ENCODE measurements at places on chromosomes 3 and 15.

- peak; percentile 66 for DNase-seq
These were observed 13.1 kb downstream of the FBXL22 start for GRCh38 chr15:63610209-63610841.

- DNase-seq: no peak
These were observed 16.5 kb upstream of the RGMA start for GRCh38 chr15:93105485-93105884.

DNA sequence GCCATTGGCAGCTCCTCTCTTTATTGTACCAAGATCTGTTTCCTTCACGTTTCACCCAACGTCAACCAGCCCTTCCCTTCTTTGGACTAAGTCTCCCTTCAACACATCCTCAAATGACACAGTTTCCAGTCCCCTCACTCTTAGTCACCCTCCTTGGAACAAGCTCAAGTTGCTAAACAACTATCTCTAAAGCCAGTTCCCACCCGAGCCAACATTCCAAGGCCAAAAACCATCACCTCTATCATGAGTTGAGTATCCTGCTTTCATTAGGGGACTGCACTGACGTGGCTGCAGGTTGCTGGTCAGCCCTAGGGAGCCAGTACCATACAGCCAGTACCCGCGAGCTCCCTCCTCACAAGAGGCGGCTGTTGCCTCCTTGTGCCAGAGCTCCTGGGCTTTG, 73.8 kb downstream of the LIPC start:
- DNase-seq: no peak

- DNase-seq: no peak
These were observed 43.3 kb downstream of the MUC4 start for GRCh38 chr3:195768414-195768813.

DNA sequence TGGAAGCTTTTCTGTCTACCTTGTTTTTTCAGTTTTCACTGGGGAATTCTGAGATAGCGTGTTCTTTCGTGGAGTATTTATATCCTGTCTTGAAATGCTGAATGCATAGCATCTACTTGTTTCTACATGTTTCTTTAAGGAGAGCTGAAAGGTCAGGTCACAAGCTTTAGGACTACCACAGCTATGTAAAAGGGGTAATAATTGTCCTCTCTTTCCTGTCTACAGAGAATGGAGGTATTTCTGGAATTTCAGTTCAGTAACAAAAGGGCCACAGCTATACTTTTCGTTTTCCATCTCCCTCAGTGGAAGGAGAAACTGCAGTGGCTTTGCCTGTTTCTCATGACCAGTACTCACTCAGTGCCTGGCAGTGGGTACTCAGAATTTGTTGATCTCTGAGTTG, 4.7 kb downstream of the INAFM2 start:
- DNase-seq: no peak

DNA sequence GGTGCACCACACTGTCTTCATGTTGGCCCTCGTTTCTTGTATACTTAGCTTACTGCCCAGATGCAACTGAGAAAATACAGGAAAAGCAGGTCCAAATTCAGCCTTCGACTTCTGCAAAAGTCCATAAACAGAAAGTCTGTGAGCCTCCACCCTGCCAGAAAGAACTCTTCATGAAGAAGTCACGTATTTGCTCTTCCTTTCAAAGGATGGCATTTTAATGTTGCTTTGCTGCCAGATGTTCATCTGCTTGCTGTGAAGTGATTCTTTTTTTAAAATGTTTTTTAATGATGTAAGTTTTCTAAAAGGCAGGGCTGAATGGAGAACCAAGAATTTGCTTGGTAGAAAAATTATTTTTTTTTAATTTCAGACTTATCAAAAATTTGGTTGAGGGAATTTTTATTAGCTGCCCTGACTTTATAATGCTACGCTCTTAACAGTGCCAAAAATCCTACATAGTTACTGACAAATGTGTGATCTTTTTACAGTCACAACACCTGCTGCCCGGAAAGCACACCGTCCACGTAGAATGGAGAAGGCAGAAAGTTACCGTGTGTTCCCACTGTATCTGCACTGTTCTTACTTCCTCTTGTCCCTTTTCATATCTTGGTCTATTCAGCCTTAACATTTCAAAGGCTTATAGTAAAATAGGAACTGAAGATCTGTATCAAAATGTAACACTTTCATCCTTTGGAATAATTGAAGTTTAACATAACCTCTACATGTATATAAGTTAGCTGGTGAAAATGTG, 136.3 kb downstream of the LRRC28 start:
- DNase-seq: no peak

GRCh38 chr3:134775831-134776230, 19.2 kb upstream of the EPHB1 start:
- DNase-seq: no peak

- DNase-seq: no peak
These were observed 13.8 kb upstream of the PPP4R2 start for GRCh38 chr3:72982609-72983366.

GRCh38 chr3:126617571-126617970, 37.4 kb downstream of the TXNRD3 start:
- DNase-seq: no peak

GRCh38 chr3:129295286-129295685, 16.6 kb downstream of the HMCES start:
- DNase-seq: no peak

GRCh38 chr15:56099311-56099710, 105.9 kb upstream of the NEDD4 start:
- no peak for DNase-seq

- DNase-seq: no peak
These were observed 118.4 kb downstream of the ADCY5 start for GRCh38 chr3:123330441-123330991.

DNA sequence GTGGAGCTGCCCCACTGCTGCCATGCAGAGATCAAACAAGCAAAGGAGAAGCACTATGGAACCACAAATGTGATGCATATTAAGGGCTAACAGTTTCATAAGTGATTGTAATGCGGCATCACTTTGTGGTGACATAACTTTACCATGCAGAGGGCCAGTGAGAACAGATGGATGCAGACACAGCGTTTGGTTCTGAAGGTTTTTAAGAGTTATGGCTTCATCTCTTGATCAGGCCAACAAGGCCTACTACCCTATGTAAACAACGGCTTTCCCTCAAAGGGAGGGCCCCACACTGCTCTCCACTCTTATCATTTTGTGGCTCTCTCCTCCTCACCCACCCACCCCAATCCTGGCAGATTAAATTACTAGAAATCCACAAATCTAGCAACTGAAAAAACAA, 13.4 kb downstream of the NR2E3 start:
- DNase-seq: no peak

Measured in stimulated activated CD4-positive, alpha-beta T cell treated with anti-CD3 and anti-CD28 coated beads, Interleukin-12 subunit alpha, Interleukin-12 subunit beta, amount 100 ng/mL, for 24 hours (primary cell).